ENCODE measurements at places on chromosomes 2 and 18.
A peak's percentile ranks its signal among the peaks of the same experiment; 100 is the strongest.

GRCh38 chr18:28176948-28177827 lies at the start of gene CDH2:
Gene CDH2 (minus strand): TSS chr18:28177130. CDS start chr18:28177022, 108 bp downstream.
- peak; percentile 95 for DNase-seq

DNA sequence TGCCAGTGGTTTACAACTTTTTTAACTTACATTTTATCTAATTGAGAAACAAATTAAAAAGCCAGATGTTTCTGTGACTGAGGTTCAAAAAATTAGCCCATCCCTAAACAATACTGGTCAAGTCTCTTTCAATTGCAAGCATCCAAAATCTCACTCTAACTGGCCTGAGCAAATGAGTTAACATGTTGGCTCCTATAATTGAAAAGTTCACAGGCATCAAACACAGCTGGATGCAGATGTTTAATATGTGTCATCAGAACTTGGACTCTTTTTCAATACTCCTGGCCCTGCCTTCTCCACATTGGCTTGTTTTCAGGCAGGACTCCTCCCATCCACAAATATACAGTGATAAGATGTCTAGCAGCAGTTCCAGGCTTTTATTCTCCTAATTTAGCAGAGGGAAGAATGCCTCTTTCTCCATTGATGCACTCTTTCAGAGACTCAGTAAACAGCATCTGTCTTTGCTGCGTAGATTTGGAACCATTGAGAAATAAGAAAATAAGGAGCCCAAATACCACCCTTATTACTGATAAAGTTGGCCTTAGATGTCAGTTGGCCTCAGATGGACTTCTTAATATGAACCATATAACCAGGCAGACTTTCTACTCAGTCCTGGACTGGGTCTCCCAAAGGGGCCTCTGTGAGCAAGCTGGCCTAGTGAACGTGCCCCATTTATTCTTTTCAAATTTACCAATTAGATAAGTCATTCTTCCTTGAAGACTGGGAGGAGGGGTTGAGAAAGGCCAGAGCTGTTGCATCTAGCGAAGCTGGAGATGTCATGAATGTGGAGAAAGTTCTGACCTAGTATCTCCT lies 30.4 kb upstream of the FN1 start:
- DNase-seq: no peak

DNA sequence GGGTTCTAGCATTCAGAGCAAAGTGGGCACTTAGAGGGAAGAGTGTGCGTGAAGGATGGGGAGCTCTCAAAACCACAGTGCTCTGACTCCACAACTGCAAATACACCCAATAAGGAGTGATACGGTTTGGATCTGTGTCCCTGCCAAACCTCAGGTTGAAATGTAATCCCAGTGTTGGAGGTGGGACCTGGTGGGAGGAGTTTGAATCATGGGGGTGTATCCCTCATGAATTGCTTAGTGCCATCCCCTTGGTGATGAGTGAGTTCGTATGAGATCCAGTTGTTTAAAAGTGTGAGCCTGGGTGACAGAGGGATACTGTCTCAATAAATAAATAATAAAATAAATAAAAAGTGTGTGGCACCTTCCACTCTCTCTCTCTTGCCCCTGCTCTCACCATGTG lies 50.3 kb upstream of the CCDC85A start:
- no peak for DNase-seq

DNA sequence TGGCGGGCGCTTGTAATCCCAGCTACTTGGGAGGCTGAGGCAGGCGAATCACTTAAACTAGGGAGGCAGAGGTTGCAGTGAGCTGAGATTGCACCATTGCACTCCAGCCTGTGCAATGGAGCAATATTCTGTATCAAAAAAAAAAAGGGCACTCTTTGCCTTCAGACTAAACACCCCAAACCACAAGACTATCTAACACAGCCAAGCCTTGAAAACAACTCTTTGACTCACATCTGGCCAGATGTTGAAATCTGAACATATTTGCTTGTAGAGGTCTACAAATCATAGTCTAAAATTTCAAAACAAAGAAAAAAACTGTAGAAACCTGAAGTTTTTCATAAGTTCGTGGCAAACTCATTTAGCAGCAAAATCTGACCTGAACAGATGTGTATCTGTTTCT lies 94.9 kb downstream of the FAM161A start:
- DNase-seq: peak; percentile 18

DNA sequence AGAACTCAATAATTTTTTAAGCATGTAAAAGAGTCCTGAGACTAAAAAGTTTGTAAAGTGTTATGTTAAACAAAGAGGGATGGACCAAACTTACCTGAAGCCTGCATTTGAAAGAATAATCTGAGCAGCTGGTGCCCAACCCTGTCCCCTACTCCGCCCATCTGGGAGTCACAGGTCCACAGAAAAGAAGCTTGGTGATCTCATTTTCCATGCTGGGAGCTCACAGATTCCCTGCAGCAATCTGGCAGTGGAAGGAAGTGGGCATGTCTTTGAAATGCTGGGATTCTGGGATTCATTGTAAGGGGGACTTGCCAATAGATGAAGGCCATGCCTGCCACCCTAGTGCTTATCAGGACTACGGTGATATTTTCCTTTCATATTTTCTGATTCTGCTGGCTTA lies 17.9 kb downstream of the CDH2 start:
- peak; percentile 39 for DNase-seq

Measured in fibroblast of skin of back (primary cell).